ENCODE measurements at places on chromosomes 5 and 9.

DNA sequence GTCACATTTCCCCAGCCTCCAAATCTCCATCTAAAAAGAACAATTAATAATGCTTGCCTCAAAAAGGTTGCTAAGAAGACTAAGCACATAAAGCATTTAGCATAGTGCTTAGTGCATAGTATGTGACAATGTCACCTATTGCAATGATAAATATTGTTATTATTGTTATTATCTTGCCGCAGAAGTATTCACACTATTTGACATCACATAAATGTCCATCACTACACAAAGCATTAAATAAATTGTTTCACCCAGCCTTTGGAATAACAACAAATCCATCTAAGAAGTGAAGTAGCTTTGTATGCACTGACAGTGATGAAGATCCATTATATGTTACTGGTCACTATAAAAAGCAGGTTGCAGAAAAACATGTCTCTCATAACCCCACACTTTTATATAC lies 2263.9 kb upstream of the WWC1 start:
- DNase-seq: no peak

GRCh38 chr5:133232011-133232410 lies 180.2 kb downstream of the HSPA4 start:
- no peak for DNase-seq

DNA sequence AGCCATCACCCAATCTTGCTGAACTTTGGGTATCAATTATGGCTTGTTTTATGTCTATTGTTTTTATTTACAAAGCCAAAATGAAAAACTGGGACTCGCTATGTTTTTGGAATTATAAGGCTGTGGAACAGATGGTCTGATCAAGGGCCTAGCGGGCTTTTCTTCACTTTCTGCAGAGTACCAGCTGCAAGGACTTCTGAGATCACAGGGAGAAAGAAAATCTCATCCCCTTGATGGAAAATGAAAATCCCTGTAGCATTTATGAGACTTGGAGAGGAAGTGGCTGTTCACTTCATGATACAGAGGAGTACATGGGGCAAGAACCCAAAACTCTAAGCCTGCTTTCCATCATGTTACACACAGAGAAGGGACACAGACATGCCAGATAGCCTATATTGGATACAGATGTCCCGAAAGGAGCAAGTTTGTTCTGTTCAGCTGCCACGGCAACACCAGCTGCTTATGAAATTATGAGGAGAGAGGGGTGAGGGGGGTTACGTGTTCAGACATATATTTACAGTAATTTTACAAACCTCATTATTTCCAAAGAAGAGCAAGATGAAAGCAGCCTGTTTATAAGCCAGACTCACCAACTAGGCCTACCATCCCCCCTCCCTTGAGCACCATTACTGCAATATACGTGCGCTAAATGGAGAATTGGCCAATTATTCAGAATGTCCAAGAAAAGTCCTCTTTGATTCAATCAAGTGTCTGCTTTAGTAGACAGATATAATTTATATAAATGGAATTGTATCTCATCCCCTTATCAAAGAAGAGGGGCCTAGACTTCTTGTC lies 220.0 kb downstream of the MARCHF11 start:
- DNase-seq: no peak

DNA sequence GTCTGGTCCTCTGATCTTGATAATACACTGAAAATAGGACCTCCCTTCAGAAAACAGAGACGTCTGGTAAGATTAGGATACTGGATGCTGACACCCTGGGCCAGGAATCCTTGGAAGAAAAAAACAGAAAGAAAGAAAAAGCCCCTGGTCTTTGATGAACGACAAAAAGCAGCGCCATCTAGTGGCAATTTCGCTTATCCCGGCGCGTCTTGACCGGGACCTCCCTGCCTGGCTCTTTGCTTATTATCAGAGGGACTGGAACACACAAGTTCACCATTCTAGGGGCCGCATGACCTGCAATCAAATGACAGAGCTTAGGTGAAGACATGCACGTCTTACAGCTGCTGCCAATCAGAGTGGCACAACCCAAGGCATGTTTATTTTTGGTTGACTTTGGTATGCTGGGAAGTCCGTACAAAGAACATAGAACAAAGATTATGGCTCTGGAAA lies 114.9 kb upstream of the NFIB start:
- peak; percentile 84 for DNase-seq

GRCh38 chr9:37141015-37141414 lies 20.6 kb downstream of the ZCCHC7 start:
- no peak for DNase-seq

Measured in COR-L47 (cell line).